ENCODE measurements at places on chromosomes 1 and 21.
A peak's percentile ranks its signal among the peaks of the same experiment; 100 is the strongest.

DNA sequence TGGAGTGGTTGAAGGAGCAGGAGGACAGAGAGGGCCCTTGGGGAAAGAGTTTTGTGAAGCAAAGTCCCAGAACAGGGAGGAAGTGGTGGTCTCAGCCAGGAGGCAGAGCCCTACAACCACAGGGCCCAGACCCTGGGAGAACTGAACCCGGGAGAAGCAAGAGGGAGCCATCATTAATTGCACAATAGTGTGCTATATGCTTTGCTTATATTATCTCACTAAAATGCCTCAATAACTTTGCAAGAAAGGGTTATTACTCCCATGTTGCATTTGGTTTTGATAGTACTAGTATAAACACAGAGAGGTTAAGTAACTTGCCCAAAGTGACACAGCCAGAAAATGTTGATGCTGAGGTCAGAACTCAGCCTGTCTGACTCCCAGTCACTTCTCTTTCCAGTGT is 124.3 kb downstream of the FOXD2 start:
- no peak for DNase-seq

DNA sequence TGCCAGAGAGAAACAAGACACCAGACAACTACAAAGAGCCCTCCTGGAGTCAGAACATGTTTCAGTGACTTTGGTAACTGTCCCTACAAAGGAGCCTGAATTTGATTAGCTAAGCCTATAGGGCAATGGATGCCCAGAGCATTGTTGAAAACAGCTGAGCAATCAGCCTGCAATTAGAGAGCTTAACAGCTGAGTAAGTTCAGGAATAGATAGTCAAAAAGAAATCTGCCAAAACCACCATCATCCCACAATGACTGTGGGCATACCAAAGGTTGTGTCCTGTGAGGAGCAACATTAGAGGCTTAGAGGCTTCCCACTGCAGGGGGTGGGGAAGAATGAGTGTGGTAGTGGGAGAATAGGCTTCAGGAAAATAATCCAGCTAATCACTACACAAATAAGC is 32.1 kb downstream of the SH3BP5L start:
- no peak for DNase-seq

GRCh38 chr1:178684542-178685000 is 40.5 kb upstream of the RALGPS2 start:
- no peak for DNase-seq

DNA sequence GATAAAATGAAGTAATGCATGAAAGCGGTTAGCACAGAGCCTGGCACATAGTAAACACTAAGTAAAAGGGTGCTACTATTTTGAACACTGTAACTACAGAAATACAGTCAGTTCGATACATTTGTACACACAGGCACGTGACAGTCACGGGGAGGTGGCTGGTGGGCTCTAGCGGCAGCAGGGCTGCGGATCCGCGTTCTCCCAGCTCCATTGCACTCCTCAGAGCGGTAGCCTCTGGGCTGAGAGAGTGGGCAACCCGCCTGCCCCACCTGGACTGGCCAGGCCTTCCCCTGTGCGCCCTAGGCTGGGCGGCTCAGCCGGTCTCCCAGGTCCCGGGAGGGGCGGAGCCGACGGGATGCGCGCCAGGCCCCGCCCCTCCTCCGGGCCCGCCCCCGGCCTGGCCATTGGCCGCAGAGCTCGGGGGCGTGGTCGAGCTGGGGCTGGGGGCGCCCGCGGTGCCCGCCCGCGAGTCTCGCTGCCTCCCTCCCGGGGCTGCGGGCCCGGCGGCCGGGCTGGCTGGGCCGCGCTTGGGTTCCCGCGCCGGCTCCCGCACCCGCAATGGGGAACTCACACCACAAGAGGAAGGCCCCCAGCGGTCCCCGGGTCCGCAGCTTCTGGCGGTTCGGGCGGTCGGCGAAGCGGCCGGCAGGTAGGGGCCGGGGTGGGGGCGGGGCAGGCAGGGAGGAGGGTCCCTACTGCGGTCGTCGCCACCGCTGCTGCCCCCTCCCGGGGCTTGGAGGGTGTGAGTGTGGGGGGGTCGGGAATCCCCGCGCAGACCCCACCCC is 51.2 kb upstream of the SYNC start:
- DNase-seq, result peak; percentile 99

DNA sequence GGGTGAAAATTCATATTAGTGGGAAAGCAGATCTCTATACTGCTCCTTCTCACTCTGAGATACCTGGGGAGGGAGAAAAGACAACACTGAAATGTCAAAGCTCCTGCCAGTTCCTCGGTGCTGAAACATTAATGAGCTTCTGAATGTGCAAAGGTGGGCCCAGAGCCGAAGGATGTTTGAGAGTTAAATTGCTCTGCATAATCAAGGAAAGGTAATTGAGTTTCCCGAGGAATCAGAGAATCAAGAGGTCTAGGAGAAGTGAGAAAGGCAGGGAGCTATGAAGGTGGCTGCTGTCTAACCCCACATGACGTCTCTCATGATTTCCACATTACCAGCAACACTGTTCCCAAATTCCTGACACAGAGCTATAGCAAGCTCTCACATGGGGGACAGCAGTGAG is 346.7 kb downstream of the SMYD3 start:
- no peak for DNase-seq

- DNase-seq, result no peak
These were observed 392.5 kb upstream of the PTBP2 start for GRCh38 chr1:96329121-96329520.

DNA sequence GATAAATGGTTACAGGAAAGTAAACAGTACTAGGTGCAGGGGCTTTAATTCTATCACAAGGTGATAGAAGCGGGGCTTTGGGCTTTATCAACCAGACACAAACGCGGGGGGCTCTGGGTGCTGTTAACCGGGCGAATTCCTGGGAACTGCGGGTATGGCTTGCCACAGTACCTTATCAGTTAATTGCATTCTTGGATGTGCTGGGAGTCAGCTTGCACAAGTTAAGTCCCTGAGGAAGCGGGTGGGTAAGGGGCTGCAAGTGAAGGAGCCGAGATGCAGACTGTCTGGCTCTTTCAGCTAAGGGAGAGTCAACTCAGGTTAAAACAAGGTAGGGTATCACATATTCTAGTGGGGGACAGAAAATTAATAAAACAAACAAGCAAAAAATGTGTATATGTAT is 661 bp downstream of the GBP4 start:
- no peak for DNase-seq

- no peak for DNase-seq
These were observed 3.0 kb upstream of the TMEM52 start for GRCh38 chr1:1921901-1922701.

GRCh38 chr21:44083631-44084291 is 23.4 kb upstream of the PWP2 start:
- DNase-seq, result no peak

DNA sequence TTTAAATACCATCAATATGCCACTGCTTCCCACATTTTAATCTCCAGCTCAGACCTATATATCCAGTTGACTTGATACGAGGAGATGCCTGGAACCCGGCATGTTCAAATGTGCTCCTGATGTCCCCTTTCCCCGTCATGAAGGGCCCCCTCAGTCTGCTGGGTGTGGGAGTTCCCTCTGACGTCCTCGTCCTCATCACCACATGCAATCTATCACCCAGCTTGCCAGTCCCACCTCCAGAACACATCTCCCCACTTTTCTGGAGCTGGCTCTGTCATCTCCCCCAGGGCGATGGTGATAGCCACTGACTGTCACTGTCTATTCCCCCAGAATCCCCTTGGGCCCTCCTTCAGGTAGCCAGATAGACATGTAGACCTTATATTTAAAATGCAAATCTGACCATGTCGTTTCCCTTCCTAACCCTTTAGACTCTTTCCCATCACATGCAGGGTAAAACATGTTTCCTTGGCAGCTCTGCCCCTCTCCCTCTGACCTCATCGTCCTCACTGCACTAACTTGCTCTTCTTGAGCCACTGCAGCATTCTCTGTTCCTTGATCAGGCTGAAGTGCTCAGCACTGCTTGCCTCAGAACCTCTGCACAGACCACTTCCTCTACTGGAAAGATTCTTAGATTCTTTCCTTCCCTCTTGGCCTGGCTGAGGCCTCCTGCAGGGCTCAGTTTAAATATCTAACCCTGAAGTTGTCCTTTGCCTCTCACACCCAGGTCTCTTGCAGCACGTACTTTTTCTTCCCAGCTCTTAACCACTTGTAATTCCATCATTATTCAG is 7.4 kb downstream of the AZIN2 start:
- peak; percentile 3 for DNase-seq

DNA sequence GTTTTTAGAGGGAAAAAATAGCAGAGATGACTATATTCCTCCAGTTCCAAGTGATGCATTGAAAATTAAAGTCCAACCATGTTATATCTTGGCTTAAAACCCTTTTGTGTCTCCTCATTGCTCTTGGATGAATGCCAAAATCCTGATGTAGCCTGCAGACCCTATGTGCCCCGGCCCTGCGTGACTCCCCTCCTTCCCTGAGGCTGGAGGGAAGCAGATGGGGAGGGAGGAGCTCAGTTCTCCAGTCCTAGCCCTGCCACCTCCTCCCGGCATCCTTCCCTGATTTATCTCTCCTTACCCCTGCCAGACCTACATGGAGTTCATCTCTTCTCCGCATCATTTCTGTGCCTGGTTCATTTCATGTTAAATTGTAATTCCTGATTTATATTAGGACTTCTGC is 397.4 kb downstream of the PTPRU start:
- DNase-seq, result no peak

DNA sequence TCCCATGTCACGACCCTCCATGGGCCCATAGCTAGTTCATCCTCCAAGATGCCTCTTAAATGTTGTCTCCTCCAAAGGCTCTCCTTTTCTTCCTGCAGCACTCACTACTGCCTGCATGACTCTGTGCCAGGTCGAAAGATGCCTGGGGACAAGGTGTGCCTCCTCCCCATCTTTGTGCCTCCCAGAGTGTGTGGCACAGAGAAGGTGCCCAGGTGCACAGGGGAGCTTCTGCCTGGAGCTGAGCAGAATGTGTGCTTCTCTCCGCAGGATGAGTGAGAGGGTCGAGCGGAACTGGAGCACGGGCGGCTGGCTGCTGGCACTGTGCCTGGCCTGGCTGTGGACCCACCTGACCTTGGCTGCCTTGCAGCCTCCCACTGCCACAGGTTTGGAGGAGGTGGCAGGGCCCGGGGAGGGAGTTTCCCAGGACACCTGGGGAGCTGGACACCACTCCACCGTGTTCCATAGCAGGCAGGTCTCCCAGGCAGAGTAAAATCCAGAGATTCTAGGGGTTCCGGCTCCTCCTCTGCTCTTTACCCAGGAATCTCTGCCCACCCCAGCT is 6.9 kb upstream of the PPM1J start:
- no peak for DNase-seq

DNA sequence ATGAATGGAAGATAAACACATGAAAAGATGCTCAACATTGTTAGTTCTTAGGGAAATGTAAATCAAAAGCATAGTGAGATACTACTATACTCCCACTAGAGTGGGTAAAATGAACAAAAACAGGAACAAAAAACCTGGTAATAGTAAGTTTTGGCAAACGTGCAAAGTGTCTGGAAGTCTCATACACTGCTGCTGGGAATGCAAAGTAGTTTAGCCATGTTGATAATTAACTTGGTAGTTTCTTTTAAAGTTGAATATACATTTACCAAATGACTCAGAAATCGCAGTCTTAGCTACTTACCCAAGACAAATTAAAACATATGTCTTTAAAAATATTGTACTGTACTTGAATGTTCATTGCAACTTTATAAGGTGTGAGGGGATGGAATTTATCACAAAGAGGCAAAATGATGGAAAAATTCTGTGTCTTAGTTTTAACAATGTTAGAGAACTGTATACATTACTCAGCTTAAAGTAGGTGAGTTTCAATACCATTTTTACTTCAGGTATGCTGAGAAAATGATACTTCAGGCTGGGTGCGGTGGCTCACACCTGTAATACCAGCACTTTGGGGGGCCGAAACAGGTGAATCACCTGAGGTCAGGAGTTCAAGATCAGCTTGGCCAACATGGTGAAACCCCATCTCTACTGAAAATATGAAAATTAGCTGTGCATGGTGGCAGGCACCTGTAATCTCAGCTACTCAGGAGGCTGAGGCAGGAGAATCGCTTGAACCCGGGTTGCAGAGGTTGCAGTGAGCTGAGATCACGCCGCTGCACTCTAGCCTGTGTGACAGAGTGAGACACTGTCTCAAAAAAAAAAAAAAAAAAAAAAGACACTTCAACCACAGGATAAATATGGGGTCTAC is 102.3 kb downstream of the PDE4B start:
- DNase-seq, result no peak

GRCh38 chr1:201400212-201400851 is 1.2 kb upstream of the LAD1 start:
- no peak for DNase-seq

DNA sequence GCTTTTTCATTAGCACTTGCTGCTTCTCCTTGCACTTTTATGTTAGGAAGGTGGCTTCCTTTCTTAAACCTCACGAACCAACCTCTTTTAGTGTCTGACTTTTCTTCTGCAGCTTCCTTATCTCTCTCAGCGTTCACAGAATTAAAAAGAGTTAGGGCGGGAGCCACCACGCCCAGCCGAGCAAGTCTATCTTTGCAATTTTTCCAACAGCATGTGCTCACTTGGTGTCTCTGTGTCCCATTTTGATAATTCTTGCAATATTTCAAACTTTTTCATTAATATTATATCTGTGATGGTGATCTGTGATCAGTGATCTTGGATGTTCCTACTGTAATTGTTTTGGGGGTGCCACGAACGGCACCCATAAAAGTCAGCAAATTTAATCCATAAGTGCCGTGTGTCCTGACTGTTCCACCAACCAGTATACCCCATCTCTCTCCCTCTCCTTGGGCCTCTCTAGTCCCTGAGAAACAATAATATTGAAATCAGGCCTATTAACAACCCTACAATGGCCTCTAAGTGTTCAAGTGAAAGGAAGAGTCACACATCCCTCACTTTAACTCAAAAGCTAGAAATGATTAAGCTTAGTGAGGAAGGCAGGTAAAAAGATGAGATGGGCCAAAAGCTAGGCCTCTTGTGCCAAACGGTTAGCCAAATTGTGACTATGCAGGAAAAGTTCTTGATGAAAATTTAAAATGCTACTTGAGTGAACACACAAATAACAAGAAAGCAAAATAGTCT is 15.9 kb upstream of the ITPKB start:
- no peak for DNase-seq

GRCh38 chr1:245475961-245476516 is 321.3 kb downstream of the KIF26B start:
- DNase-seq, result no peak

GRCh38 chr1:109950509-109950908 is 34.1 kb upstream of the AHCYL1 start:
- no peak for DNase-seq

- no peak for DNase-seq
These were observed 4.2 kb downstream of the RERE start for GRCh38 chr1:8813016-8813763.

- DNase-seq, result no peak
These were observed 169 bp downstream of the UBAP2L start for GRCh38 chr1:154220970-154221277.
